Daoy (cell line): ENCODE measurements at places on chromosomes 6 and 20. TPM values are rescaled to one million over a fixed set of nuclear protein-coding genes. Genes with fewer than 3 reads are reported as not detected.
A peak's percentile ranks its signal among the peaks of the same experiment; 100 is the strongest.

DNA sequence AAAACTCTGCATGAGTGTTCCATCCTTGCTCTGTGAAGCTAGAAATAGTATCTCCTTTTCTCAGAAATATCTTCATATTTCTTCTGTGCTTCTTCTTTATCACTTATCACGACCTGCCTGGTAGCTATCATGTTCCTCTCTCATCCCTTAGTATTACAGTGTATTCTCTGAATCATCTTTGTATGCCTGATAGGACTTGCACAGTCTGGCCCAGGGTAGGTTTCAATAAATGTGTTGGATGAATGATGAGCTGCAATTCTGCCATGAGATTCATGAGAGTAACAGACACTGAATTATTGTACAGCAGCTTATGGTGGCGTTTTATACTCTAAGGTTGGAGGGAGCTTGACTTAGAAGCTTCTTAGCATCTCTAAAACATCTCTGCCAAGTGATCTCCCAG is 66.6 kb downstream of the GRM1 start:
- no peak for DNase-seq

PAX1 gene
- under 0.01 and 0.12 TPM in 2 replicates for total RNA-seq

- DNase-seq: no peak
Observed at GRCh38 chr6:167937301-167937700, 60.2 kb upstream of the KIF25 start.

IRAK1BP1 gene
- total RNA-seq: 4.0 and 6.7 TPM in 2 replicates

- DNase-seq: no peak
Observed at GRCh38 chr20:1952737-1953530, 40.9 kb downstream of the PDYN start.

DNA sequence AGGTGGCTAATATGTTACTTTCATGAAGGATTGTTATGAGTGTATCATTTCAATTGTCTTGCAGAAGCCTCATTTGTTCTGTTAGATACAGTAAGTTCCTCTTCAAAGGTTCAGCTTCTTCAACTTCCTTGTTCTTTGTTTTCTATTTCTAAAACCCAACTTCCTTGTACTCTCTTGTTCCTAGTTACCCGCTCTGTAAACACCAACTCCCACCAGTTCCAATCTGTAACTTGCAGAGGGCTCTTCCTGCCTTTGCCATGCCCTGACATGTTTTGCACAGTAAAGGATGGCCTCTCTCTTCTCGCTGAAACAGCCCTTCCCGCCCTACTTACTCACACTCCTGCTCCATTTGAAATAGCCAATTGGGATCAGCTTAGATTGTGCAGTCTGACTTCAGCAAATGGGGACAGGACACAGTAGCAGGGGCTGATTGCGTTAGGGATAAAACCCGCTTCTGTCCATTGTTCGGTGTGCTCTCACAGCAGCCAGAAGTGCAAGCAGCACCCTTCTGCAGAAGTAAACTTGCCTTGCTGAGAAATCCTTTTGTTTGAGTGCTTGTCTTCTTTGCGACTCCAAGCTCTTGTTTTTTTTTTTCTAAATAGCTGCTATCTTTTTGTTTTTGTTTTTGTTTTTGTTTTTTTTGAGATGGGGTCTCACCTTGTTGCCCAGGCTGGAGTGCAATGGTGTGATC is 45.9 kb upstream of the POU5F1 start:
- DNase-seq: no peak

DNA sequence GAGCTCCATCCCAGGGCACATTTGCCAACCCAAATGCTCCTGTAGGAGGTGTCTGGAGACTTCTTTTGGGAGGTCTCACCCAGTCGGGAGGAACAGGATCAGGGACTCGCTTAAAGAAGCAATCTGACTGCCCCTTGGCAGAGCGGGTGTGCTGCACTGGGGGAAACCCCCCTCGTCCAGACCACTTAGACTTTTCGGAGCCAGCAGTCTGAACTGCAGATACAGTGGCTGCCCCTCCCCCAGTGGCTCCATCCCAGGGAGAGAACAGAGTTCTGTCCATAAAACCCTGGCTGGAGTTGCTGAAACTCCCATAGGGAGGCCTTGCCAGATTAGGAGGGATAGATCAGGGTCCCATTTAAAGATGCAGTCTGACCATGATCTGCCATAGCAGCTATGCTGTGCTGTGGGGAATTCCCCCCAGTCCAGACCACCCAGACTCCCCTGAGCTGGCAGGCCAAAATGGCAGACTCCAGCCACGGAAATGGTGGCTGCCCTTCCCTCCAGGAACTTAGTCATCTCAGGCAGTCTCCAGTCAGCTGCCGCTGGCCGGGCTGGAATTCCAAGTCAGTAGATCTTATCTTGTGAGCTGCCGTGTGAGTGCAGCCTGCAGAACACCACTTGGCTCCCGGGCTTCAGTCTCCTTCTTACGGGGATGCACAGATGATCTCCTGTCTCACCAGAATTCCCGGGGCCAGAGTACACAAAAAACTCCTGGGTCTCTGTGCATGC is 278.1 kb upstream of the SASH1 start:
- DNase-seq: peak; percentile 93

DNA sequence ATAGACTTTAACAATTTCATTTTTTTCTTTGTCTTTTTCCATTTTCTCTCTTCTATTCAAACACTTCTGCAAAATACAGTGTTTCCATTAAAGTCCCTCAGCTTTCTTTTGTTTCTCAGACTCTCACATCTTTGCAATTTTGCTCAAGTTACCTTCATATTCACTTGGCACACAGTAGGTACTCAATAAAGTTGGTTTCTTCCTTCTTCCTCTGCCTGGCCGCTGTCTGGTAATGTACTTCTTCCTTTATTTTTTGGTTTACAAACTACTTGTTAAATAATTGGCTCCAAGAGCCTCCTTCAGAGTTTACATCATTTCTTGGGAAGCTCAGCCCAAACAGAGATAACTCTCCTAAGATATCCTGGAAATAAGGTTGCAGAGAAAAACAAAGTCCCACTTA is 81.1 kb downstream of the GJA10 start:
- DNase-seq: no peak

DNA sequence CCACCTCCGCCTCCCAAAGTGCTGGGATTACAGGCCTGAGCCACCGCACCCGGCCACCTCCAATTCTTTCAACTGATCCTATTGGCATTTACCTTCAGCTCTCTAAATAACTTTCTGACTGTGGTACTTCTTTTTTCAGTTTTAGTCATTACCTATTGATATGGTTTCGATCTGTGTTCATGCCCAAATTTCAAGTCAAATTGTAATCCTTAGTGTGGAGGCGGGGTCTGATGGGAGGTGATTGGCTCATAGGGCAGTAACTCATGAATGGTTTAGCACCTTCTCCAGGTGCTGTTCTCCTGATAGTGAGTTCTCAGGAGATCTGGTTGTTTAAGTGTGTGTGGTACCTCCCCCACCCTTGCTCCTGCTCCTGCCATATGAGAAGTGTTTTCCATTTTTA is 140.9 kb downstream of the LPA start:
- DNase-seq: no peak

WFDC10B gene
- total RNA-seq: not detected in 2 replicates

GRCh38 chr6:36550473-36551000 is 3.3 kb upstream of the STK38 start:
- DNase-seq: no peak

- peak; percentile 67 for DNase-seq
Observed at GRCh38 chr6:142301651-142302391, at the start of gene ADGRG6. TSS of gene ADGRG6 (plus strand) at chr6:142302007. CDS start at chr6:142302330, 323 bp downstream.

MKKS gene
- 6.4 and 7.1 TPM in 2 replicates for total RNA-seq

- no peak for DNase-seq
Observed at GRCh38 chr6:79824202-79824601, 123.2 kb downstream of the ELOVL4 start.

GRCh38 chr6:149129371-149130077 is 188.0 kb upstream of the TAB2 start:
- peak; percentile 67 for DNase-seq

DNA sequence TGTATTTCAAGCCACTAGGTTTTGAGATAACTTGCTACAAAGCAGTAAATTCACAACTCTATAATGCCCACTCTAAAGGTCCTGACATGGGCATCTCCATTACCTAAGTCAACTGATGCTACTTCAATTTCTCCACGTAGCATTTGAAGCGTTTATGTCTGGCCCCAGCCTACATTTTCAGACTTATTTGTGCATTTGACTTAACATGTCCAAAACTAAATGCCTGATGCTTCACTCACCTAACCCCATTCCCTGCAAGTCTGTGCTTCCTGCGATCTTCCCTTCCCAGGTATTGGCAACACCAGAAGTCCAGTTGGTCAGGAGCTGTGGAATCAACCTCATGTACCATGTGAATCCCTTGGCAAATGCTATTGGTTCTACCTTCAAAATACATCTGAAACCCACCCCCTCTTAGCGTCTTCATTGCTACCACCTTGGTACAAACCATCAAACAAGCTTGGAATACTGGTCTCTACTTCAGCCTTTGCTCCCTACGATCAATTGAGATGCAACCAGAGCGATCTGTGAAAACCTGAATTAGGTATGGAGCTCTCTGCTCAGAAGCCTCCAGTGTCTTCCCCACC is 12.8 kb upstream of the ZNFX1 start:
- no peak for DNase-seq

DNA sequence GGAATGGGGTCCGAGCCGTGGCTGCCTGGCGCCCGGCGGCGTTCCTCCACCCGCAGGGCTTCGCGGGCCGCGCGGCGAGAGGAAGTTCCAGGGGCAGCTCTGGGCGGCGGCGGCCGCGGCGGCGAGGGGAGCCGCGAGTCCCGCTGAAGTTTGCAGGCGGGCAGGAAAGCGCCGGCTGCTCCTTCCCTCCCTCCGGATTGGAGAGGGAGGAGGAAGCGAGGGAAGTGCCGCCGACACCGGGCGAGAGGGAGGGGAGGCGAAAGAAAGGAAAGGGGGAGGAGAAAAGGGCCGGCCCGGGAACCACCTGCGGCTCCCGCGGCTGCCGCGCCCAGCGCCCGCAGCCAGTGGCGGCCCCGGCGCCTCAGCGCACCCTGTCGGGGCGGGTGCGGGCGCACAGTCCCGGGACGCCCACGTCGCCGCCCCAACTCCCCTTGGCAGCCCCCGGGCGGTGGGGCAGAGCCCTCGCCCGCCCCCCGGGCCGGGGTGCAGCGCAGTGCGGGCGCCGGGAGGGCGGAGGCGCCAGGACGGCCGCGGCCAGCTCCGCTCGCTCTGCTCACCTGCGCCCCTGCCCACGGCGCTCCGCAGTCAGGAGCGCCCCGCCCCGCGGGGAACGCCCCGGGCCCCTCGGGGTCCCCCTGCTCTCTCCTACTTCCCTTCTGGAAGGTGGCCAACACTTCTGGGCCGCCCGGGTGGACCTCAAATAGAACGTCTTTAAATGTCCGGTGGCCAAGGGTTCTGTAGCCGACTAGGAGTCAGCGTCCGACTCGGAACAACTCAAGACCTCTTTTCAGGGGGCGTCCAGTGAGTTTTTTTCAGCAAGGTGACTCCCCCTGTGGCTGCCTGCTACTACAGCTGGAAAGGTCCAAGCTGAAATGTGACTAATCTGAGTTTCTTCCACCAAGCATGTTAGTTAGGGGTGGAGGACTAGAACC is 80.3 kb upstream of the CCDC28A start:
- DNase-seq: peak; percentile 87

DNA sequence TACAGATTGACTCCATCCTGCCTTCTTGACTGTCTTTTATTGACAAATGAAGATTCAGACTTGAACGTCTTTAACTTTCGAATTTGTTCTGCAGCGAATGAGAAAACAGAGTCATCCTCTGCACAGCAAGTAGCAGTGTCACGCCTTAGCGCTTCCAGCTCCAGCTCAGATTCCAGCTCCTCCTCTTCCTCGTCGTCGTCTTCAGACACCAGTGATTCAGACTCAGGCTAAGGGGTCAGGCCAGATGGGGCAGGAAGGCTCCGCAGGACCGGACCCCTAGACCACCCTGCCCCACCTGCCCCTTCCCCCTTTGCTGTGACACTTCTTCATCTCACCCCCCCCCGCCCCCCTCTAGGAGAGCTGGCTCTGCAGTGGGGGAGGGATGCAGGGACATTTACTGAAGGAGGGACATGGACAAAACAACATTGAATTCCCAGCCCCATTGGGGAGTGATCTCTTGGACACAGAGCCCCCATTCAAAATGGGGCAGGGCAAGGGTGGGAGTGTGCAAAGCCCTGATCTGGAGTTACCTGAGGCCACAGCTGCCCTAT is 12.2 kb downstream of the BRD2 start:
- no peak for DNase-seq

DNA sequence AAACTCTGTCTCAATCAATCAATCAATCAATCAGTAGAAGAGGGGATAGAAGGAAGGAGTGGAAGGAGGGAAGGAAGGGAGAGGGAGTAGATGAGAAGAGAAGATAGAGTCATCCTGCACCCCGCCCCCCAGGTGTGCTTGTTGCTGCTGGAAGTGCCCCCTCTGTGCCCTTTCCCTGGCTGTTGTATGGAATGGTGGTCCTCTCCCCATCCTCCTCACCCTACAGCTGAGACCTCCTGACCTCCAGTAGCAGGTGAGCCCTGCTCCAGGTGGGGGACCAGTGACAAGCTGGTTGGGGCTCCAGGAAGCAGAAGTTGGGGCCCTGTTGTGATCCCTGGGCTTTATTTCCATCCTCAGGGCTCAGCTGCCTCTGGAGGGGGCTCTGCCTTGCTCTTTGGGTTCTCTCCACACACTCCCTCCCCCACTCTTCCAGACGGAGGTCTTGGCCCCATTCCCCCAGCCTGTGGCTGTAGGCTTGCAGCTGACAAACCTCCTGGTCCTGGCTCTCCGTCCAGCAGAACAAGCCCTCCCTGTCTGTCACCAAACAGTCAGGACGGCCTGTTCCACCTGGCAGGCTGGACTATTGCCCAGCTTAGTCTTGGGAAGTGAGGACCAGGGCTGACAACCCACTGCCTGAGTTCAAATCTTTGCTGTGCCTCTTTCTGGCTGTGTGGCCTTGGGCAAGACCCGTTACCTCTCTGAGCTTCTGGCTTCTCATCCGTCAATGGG is 26.0 kb upstream of the SCRT2 start:
- no peak for DNase-seq

DNA sequence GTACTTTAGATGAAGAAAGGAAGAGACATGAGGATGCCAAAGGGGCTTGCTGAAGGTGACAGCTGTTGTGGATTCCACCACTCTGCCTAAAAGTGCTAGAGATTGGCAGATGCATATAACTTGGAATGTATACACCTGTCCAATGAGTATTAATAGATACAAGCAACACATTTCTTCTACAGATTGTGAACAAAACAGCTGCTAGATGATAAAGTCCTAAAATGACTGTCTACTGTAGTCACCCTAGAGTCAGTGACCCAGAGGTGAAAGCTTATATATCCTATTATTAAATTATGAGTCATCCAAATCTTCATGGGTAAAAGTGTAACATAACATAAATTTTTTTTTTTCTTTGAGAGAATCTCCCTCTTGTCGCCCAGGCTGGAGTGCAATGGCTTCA is 5.2 kb downstream of the RNF217 start:
- DNase-seq: no peak

- no peak for DNase-seq
Observed at GRCh38 chr6:119071576-119071975, 6.9 kb downstream of the FAM184A start.

GRCh38 chr20:2688041-2688591 is 4.5 kb upstream of the EBF4 start:
- peak; percentile 82 for DNase-seq
